Ovary (tissue), 10 donors: ENCODE measurements at places on chromosomes 7 and 10.

DNA sequence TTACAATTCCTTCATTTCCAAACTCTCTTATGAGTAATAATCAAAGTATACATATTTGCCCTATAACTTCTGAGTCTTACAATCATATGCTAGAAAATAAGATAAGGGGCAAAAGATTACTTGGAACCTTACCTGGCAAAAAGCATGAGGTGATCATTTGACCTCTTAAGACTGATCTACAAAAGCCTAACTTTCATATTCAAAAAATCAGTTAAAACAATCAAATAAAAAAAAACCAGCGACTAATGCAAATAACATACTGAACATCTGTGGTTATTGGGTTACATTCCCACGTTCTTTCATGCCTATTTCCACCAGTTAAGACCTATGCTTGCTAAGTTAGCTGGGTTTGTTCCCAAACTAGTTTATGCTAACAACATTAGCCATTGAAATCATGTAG, 187.6 kb downstream of the RNF133 start:
- no peak for DNase-seq

DNA sequence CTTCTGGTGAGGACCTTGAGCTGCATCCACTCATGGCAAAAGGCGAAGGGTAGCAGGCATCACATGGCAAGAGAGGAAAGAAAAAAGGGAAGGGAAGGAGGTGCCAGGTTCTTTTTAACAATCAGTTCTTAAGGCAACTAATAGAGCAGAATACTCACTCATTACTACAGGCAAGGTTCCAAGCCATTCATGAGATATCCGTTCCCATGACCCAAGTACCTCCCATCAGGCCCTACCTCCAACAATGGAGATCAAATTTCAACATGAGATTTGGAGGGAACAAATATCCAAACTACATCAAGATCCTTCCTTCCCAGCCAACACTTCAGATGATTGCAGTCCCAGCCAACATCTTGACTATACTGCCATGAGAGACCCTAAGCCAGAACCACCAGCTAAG, 38.9 kb upstream of the YAE1 start:
- DNase-seq = no peak

GRCh38 chr10:101956117-101956516, 99.9 kb downstream of the ARMH3 start:
- no peak for DNase-seq

- no peak for DNase-seq
Observed at GRCh38 chr10:79360499-79361342, 13.5 kb downstream of the PPIF start.

GRCh38 chr10:119268871-119269506, 61.6 kb downstream of the GRK5 start:
- DNase-seq = no peak

DNA sequence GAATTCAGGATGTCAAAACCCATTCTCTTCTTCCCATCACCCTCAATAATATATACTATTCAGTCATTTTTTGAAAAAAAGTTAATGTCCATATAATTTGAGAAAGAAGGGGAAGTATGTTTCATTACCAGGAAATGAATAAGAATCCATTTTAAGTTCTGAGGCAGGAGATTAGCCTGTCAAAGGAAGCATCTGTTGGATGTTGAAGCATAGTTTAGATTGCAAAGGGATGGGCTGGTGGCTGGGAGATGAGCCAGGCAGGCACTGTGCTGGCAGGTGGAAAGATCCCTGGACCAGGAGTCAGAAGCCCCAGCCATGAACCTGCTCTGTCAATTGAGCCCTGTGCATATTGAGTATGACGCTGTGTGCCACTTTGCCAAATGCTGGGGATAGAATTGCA, 48.4 kb upstream of the CRTAC1 start:
- DNase-seq = no peak

- no peak for DNase-seq
Observed at GRCh38 chr10:121601458-121601857, 3.2 kb upstream of the FGFR2 start.
